ENCODE measurements at places on chromosomes 5 and 9. TPM values are rescaled to one million over a fixed set of nuclear protein-coding genes. Genes with fewer than 3 reads are reported as not detected.

DNA sequence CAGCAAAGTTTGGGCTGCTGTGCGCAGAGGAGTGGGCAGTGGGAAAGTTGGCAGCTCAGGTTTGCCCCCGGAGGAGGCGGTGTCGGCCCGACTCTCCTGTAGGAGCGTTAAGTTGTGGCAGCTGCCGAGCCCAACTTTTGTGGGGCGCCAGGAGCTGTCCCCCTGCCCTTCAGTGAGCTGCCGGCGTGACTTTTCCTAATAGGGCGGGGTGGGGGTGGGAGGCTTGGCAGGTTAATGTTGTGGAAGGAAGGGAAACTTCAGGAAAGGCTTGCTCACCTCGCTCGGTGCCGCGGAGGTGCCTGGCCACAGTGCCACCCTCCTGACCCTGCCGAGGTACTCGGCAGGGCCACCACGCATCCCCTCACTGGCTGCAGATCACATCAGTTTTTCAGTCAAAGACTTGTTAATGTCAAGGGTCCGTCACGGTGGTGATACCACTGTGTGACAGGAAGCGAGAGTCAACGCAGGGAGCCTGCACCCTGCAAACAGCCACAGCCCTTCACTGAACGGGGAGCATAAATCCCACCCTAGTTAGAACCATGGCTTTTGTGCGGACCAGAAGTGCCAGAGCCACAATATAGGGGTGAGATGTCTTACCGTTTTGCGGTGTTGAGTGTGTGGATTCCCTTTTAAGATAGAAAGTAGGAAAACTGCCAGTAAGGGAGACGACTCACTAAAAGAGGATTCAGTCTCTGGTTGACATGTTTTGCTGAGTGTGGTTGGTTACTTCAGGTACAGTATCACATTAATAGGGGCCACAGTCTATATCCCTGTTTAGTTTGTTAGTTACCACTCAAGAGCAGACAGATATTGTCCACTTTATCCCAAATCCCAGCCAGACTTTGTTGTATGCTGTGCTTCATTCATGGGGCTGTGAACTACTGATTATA, 796 bp downstream of the LNPEP start:
- no peak for DNase-seq

GRCh38 chr9:37443566-37443965, 21.1 kb downstream of the GRHPR start:
- no peak for DNase-seq

DNA sequence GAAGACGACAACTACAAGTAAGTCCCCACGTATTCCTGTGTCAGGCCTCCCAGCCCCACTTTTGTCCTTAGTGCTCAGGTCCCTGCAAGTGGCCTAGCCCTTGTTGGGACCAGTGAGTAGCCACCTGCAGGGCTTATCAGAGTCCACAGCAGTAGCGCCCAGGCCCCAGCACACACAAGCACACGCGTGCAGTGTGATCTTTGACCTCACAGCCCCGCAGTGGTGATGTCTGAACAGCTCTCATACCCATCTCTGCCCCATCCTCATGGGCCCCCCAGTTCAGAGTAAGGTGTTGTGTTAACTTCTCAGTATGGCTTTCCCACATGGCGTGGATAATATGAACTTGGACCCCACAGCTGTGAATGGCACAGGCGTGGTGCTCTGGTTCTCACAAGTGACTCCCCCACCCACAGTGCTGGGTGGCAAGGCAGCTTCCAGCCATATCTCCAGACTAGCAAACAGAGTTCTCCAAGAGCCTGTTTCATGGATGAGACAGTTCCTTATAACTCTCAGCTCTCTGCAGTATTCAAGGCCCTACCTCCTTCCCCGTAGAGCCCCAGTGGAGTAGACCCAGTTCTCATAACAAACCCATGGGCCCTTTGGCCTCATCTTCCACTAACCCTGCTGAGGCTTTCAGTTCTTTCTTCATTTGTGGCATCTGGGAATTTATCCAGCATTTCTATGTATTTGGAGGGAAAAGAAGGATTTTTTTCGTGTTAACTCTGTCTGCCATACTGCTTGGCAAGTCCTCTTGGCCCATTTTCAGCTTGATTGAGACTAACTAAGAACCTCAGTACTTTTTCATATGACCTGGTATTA, 46.5 kb upstream of the ANGPTL2 start:
- DNase-seq = no peak

DNA sequence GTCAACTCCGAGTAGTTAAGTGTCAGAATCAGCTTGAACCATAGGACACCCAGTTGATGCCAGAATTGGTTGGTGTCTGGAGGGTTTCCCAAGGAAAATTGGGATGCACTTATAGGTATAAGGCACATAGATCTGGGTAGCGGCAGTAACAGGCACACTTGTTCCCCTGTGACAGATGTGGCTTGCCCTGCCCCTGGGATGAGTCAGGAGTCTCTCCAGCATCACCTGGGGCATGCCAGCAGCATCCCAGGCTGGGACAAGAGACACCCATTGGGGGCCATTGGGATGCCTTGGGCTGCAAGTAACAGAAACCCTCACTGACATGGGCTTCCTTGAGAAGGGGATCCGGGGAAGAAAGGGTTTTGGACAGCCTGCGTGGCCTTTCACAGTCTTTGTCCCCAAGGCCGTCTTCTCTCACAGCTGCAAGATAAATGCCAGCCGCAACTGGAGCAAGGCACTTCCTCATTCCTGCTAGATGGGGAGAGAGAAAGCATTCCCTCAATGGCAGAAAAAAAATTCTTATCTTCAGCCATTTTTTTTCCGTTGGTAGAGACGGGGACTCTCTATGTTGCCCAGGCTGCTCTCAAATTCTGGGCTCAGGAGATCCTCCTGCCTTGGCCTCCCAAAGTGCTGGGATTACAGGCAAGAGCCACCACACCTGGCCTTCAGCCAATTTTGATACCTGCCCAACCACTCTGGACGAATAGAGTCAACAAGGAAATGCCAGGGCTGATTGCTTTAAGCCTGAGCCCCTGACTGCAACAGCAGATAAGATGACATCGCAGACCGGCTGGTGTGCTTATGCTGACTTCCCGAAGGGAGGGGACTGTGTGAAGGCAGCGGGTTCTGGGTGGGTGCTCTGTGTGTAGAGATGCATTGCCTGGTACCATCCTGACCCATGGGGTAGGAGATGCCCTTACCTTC, 13.3 kb upstream of the RNF130 start:
- no peak for DNase-seq

DNA sequence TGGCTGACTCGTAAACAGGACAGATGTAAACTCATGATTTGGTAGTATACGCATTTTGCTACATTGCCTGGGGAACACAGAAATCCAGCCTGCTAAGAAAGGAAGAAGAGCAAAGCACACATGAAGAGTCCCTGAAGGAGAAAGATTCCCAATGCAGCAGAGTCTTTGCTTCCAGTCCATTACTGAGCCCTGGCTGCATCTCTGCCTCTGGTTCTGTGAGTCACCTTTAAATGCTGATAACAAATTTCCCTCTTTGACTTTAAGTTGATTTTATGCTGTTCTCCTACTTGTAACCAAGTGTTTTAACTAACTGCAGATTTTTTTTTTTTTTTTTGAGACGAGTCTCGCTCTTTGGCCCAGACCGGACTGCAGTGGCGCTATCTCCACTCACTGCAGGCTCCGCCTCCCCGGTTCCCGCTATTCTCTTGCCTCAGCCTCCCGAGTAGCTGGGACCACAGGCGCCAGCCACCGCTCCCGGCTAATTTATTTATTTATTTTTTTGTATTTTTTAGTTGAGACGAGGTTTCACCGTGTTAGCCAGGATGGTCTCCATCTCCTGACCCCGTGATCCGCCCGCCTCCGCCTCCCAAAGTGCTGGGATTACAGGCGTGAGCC, 8.5 kb upstream of the PRXL2C start:
- no peak for DNase-seq

GRCh38 chr9:135388530-135388929, 91.1 kb upstream of the PPP1R26 start:
- DNase-seq = no peak

DNA sequence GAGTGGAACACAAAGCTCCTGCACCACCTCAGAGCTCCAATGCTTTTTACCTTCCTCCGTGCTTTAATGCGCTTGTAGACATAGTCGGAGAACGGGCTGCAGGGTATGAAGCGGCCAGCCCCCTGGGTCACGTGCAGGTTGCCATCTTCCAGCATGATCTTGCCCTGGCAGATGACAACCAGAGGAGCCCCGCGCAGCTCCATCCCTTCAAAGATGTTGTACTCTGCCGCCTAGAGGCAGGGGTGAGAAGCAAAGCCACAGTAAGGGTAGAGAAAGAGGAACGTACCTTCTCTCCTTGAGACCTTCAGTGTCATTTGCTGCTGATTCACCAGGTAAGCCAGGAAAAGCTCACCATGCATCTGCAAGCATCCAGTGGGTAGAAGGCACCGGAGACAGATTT, 112.3 kb downstream of the DPYSL3 start:
- no peak for DNase-seq

- DNase-seq = no peak
These were observed 243.9 kb upstream of the SLC30A5 start for GRCh38 chr5:68849906-68850305.

- DNase-seq = no peak
These were observed 103.5 kb downstream of the MAMDC2 start for GRCh38 chr9:70147196-70147595.

GRCh38 chr5:4614088-4614487, 526.0 kb upstream of the ADAMTS16 start:
- no peak for DNase-seq

DNA sequence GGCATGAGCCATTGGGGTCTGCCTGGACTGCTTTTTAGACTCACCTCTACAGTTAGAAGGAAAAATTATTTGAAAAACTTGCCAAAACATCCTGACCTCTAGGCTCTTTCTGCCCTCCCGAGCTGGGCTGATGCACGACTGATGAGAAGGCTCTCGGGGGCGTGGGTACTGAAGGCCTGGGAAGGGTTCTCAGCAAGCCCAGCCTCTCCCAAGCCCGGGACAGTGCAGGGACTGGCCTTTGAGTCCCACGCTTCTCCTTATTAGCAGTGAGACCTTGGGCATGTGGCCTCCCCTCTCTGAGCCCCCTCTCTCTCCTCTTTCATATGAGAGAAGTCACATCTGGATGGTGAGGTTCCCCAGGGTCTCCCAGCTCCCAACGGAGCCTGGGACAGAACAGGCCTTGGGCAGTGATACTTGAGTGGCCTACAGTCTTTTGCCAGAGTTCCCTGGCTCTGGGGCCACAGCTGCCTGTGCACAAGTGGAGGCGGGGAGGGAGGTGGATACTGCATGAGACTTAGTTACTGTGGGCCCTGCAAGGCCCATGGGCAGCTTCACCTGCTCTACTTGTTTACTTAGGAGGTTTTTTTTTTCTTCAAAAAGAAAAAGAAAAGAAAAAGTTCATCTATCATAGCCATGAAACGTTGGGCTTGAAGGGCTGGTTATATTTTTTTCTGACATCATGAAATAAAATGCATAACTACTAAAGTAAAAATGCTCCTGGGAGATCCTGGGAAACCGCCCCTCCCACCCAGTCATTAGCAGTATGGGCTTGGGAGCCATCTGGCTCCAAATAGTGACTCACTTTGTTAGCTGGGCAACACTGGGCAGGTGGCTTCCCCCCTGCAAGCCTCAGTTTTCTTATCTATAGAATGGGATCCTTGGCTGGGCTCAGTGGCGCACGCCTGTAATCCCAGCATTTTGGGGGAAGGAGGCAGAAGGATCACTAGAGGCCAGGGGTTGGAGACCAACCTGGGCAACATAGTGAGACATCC, 139.4 kb downstream of the GAPVD1 start:
- no peak for DNase-seq

DNA sequence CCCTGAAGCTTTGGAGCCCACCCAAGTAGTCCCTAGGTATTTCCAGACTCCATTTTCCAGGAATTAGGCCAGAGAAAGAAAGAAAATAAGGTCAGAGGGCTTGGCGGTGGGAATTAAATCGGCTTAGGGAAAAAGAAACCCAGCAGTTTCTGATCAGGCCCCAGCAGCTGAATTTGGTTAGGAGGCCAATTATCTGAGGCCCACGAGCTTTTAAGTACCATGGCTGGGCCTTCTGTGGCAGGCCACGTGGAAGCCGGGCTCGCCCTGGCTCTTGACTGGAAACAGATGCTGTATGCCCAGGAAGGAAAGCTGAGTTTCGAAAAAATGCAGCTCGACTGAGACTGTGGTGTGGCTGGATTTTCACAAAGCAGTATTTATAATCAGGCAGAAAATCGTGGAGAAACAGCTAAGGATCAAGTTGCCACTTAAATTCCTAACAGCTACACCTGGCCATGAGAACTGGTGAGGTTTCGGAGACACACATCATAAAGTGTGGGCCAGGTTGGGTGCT, 75.1 kb upstream of the PANK3 start:
- no peak for DNase-seq

- DNase-seq = no peak
These were observed 54.7 kb downstream of the SECISBP2 start for GRCh38 chr9:89372979-89373378.

DNA sequence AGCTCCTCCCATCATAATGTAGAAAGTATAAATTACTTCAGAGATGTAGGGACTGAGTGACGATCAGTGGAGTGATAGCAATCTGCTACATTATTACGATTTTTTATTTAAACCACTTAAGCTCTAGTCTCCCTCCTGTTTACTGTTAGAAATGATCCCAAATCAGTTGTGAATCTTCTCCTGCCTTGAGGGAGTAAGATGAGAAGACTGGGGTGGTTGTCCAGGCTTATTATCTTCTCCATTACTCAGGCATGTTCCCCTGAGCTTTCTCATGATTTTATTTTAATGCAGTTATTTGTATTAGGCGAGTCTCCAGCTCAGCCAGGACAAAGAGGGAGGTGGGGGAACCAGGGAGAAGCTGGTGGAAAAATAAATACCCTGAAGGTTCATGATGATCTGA, 48.2 kb upstream of the CTNNA1 start:
- DNase-seq = no peak

DNA sequence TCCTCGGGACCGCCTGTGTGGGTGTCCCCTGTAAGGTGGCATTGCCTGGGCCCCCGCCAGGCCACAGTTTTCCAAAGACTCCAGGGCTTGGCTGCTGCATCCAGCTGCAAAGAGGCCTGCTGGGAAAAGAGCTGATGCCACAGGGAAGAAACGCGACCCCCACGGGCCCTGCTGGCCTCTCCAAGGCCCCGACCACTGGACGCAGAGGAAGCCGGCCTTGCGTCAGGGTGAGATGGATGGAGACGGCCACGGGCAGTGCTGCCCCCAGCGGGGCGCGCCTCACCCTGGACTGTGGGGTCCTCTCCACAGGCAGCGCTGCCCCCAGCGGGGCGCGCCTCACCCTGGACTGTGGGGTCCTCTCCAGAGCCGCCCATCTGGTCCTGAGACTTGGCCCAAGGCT, 21.3 kb upstream of the SLC6A19 start:
- no peak for DNase-seq

Gene CLTB
- 192 TPM for total RNA-seq

Gene MSX2
- total RNA-seq = 2.0 TPM

Gene SLC6A3
- 0.14 TPM for total RNA-seq

Gene PCDHGA5
- total RNA-seq = 12.5 TPM

Gene ACTBL2
- total RNA-seq = not detected

Gene ABLIM3
- 41.2 TPM for total RNA-seq

Gene PCA3
- total RNA-seq = not detected

Gene SYK
- 18.1 TPM for total RNA-seq

Gene NR5A1
- not detected for total RNA-seq

Gene MYMK
- total RNA-seq = not detected

Gene ANKRD34B
- not detected for total RNA-seq

Gene THBS4
- total RNA-seq = 13.5 TPM

Data from thoracic aorta (tissue), 2 donors.